ENCODE measurements at places on chromosomes 13 and 19. TPM values are rescaled to one million over a fixed set of nuclear protein-coding genes. Genes with fewer than 3 reads are reported as not detected.

Gene ZNF443
- total RNA-seq, result 11.6 TPM

Gene SLITRK6
- not detected for total RNA-seq

Gene ZNF625
- total RNA-seq, result 4.7 TPM

Gene SHISA7
- not detected for total RNA-seq

Gene KIR2DL3
- not detected for total RNA-seq

GRCh38 chr19:9871626-9872338, 36.7 kb downstream of the PIN1 start:
- no peak for DNase-seq

DNA sequence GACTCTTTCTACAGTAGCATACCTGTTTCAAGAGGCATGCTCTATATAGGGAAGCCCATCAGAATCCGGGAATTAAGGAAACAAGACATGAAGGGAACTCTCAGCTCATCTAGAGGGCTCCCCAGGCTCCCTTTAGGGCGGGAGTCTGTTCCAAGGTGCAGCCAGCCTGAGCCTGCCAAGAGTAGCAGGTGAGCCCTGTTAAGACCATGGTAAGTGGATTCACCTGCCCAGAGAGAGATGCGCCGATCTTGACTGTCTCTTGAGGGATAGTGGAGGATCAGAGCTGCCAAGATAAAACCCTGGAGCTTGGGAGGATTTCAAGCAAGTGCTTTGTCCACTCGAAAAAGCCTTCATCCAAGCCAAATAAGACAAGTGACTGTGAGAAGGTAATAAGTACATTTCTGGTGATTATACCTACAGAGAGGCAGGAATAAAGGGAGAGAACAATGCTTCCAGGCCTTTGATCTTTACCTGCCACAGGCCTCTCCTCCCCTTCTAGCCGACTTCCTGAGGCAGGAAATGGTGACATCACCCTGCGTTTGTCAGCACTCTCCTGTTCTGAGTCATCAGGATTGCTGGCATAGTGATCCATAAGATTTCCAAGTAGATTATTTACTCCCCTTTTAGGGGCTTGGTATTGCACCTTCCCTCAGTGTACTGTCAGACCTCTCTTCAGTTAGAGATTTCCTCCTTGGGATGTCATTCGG, 31.5 kb downstream of the KLF5 start:
- DNase-seq, result no peak

DNA sequence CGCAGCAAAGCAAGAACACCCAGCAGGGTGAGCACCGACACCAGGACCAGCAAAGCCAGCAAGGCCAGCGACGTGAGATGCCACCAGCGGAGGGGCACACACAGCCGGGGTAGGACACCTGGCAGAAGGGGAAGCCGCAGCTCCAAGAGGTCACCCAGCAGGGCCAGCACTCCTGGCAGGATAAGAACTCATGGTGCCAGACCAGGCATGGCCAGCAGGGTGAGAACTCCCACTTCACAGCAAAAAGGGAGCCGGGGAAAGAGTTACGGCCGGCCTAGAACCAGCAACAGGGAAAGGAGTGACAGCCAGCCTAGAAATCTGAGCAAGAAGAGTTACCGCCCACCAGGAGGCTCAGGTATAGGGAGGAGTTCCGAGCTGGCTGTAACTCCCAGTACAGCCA, 486 bp downstream of the SRRM5 start:
- no peak for DNase-seq

GRCh38 chr19:21084343-21084742, 2.3 kb downstream of the ZNF714 start:
- DNase-seq, result no peak

GRCh38 chr13:38954291-38954690, 36.3 kb downstream of the STOML3 start:
- no peak for DNase-seq

GRCh38 chr19:32914879-32915660, 45.5 kb upstream of the SLC7A9 start:
- no peak for DNase-seq

- DNase-seq, result no peak
These were observed at the start of gene JSRP1 for GRCh38 chr19:2255982-2256685. JSRP1 (minus strand) TSS chr19:2256417; CDS start chr19:2255314, 1,103 bp downstream.

DNA sequence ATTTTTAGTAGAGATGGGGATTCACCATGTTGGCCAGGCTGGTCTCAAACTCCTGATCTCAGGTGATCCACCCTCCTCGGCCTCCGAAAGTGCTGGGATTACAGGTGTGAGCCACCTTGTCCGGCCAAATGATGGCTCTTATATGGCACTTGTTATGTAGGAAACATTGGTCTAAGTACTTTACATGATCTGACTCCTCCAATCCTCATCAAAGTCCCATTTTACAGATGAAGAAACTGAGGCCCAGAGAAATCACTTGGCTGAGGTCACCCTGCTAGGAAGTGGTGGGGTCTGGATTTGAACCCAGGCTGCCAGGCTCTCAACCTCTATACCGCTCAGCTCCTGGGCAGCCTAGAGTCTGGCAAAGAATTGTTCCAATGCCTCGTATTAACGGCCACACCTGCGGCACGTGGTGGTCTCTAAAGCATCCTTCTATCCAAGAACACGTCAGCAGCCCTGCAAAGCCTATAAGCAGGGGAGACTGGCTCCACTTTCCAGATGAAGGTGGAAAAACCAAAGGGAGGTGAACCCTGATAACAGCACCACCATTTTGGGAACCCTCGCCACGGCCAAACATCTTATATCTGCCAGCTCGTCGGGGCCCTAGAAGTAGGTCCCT, 18.1 kb downstream of the SHANK1 start:
- DNase-seq, result no peak

DNA sequence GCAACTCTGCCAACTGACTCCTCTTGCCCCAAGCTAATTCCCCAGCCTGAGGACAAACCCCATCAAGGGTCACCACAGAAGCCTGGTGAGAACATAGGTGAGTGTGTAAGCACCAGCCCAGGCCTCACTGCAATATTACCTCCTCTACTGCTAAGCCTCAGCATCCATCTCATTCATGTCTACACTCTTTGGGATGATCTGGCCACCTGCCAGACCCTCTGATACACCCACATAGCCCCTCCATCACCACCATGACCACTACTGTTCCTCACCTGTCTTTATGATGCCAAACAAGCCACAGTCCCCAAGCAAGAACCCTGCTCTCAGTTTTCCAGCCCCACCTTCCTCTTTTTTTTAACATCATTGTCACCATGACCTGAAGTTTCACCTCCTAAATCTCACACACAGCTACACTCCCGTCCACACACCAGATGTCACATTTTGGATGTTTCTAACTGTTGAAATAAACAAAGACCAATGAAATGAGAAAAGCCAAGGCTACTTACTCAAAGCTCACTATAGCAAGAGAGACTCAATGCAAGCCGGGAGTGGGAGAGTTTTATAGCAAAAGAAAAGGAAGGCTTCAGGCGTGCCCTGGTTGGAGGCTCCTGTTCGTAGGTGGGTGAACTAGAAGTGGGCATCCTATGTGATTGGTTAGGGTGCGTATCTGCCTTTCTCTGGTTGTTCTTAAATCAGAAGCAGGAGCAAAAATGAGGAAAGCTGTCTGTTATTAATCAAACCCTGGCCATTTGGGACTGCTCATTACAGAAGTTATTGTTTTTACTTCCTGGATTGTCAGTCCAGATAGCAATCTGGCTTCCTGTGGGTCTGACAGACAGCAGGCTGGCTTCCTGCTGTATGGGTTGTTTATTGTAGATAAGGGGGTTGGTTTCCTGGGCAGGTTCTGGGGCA, 2.0 kb downstream of the ZNF792 start:
- DNase-seq, result no peak

DNA sequence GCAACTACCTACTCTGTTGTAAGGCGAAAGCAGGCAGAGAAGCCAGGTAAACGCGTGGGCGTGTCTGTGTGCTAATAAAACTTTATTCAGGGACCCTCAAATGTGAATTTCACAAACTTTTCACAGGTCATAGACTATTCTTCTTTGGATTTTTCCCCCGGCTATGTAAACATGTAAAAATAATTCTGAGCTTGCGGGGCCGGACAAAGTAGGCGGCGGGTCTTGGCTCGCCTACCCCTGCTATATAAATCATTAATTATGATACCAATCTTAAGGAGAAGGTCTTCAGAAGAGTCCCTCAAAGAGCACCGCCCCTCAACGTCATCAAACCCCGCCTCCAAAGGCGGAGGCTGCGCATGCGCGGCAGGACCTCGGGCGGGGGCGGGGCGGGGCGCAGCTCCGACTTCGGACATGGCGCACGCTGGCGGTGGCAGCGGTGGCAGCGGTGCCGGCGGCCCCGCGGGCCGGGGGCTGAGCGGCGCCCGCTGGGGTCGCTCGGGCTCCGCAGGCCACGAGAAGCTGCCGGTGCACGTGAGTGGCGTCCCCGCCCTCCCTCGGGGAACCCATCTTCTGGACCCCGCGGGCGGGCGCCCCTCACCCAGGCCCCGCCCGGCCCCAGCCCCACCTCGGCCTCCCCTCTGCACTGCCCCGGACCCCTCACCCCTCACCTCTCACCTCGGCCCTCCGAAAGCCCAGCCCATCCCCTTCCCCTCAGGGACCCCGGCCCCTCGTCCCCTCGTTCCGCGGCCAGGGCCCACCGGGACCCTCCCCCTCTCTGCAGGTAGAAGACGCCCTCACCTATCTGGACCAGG, at the start of gene SIN3B:
Gene SIN3B (plus strand): TSS at position 389 of the 812 bp plus-strand sequence. CDS start 23 bp downstream, at position 412.
- DNase-seq, result peak; percentile 90

DNA sequence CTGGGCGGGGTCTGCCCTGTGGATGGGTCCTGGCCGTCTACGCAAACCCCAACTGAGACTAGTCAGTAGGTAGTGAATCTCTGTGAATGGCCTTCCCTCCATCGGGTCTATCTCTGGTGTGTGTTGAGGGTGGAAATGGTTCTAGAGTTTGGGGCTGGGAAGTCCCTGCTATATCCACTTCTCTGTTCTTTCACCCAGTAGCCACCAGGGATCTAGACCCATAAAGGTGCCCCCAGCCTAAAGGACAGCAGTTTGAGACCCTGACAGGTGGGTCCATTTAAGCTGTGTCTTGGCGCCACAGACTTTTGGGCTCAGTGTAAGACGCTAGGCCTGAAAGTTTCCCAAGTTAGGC, 57.7 kb downstream of the ZNF568 start:
- DNase-seq, result no peak

DNA sequence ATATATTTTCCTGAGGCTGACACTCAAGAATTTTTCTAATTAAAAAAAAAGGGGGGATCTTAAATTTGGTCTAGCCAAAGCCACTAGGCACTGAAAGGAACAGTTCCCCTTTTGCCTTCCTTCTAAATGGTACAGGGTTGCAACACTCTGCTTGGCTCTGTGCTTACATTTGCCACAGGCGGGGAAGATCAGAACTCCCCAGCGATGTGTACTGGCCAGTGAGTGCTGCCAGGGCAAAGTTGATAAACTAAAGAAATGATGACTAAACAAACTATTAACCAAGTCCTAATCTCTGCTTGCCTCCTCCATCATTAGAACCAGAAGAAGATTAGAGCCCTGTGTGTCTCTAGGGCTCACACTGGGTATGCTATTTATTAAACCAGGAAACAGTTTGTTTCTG, 75.3 kb upstream of the SCEL start:
- no peak for DNase-seq

DNA sequence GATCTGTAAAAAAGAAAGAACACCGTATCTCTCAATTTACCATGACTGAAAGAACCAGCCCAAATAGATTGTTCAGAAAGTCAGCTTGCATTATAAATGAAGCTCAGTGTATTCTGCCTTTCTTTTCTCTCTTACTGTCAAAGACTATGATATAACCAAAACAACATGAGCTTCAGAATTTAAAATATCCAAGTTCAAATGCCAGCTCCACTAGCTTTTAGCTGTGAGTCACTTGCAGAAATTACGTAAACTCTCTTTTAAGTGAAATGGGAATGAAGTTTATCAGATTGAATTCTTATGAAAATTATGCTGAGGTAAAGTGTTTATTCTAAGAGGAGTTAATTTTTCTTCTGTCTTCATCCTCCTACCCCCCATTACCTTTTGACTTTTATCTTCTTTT, 20.0 kb upstream of the POSTN start:
- no peak for DNase-seq

DNA sequence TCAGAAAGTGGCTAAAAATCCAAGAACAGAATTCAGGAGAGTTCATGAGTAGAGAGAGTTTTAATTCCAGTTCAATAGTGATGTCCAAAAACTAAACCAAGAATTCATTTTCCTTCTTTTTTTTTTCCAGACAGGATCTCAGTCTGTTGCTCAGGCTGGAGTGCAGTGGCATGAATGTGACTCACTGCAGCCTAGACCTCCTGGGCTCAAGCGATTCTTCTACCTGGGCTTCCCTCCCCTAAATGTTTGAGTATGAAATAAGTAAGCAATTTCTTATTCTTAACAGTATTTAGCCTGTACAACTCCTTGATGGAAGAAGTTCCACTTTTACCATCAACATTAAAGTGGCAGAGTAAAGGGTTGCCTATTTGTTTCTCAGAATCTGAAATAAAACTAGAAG, 3.8 kb downstream of the COMMD6 start:
- no peak for DNase-seq

DNA sequence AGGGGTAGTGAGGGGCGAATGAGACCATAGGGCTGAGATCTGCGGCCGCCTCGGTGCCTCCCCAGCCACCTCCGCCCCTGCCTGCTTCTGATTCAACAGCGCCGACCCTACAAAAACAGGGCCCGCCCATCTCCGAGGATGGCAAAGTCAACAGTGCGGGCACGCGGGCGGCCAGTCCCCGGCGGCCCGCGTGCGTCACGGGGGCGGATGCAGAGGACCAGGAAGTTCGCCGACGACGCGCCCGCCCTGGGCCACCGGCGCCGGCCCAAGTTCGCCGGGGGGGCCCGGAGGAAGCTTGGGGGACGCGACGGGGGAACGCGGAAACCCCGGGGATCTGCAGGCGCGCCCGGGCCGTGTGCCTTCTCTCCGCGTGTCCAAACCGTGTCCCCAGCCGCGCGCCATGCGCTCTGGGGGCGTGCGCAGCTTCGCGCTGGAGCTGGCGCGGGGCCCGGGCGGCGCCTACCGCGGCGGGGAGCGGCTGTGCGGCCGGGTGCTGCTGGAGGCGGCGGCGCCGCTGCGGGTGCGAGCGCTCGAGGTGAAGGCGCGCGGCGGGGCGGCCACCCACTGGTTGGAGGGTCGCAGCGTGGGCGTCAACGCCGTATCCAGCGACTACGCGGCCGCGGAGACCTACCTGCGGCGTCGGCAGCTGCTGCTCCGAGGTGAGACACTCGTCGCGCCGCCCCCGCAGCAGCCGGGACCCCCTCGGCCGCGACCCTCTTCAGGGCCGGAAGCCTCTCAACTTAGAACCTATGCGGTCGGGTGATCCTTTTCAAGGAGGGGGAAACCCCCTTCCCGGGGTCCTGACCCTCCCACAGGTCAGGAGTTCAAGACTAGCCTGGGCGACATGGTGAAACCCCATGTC, 6.8 kb upstream of the ARRDC2 start:
- DNase-seq, result peak; percentile 86

GRCh38 chr13:90502153-90502552, 845.3 kb upstream of the MIR17HG start:
- no peak for DNase-seq

GRCh38 chr13:92745258-92745657, 481.3 kb upstream of the GPC6 start:
- DNase-seq, result no peak

All from activated naive CD4-positive, alpha-beta T cell treated with anti-CD3 and anti-CD28 coated beads, Interleukin-2, amount 50 U/mL, for 72 hours (primary cell).